ENCODE measurements at places on chromosomes 4 and X. TPM values are rescaled to one million over a fixed set of nuclear protein-coding genes. Genes with fewer than 3 reads are reported as not detected.

The GIMD1 gene
- polyA plus RNA-seq = not detected

The FAM9B gene
- not detected for polyA plus RNA-seq

The PGAM4 gene
- polyA plus RNA-seq = 0.55 TPM

The LPAR4 gene
- not detected for polyA plus RNA-seq

The CT47A7 gene
- polyA plus RNA-seq = not detected

The EDA gene
- polyA plus RNA-seq = 0.56 TPM

The GAGE12J gene
- not detected for polyA plus RNA-seq

The GSPT2 gene
- 12.1 TPM for polyA plus RNA-seq

The PNMA3 gene
- polyA plus RNA-seq = 8.9 TPM

The AMTN gene
- 0.53 TPM for polyA plus RNA-seq

The TMEM271 gene
- polyA plus RNA-seq = not detected

The HPGDS gene
- polyA plus RNA-seq = not detected

The GABRQ gene
- not detected for polyA plus RNA-seq

The TCEAL6 gene
- not detected for polyA plus RNA-seq

The FAM184B gene
- not detected for polyA plus RNA-seq

The GPRASP1 gene
- polyA plus RNA-seq = 4.2 TPM
